Daoy (cell line): ENCODE measurements at places on chromosomes 1 and 21.
A peak's percentile ranks its signal among the peaks of the same experiment; 100 is the strongest.

- peak; percentile 51 for DNase-seq
These were observed 760 bp upstream of the NPHP4 start for GRCh38 chr1:5992814-5993555.

GRCh38 chr1:185297982-185298381 lies 19.1 kb downstream of the IVNS1ABP start:
- no peak for DNase-seq

- DNase-seq: no peak
These were observed 56.9 kb downstream of the LYST start for GRCh38 chr1:235809688-235810397.

- no peak for DNase-seq
These were observed 278.3 kb downstream of the ZNF648 start for GRCh38 chr1:181783208-181783607.

DNA sequence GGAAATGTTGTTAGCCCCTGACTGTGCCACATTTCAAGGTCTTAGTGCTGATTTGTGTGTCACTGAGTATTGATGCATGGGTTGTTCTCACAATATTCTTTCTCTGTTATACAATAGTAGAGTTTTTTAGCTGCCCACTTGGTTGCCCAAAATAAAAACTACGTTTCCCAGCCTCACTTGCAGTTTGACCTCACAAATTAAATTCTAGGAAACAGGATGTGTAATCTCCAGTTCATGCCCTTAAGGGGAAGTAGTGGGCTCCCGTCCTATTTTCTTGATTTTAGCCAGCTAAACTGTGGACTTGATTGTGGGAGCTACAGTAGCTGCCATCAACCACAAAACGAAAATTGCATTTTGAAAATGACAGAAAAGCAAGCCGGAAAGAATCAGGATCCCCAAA lies 27.3 kb upstream of the LAMC1 start:
- DNase-seq: no peak

DNA sequence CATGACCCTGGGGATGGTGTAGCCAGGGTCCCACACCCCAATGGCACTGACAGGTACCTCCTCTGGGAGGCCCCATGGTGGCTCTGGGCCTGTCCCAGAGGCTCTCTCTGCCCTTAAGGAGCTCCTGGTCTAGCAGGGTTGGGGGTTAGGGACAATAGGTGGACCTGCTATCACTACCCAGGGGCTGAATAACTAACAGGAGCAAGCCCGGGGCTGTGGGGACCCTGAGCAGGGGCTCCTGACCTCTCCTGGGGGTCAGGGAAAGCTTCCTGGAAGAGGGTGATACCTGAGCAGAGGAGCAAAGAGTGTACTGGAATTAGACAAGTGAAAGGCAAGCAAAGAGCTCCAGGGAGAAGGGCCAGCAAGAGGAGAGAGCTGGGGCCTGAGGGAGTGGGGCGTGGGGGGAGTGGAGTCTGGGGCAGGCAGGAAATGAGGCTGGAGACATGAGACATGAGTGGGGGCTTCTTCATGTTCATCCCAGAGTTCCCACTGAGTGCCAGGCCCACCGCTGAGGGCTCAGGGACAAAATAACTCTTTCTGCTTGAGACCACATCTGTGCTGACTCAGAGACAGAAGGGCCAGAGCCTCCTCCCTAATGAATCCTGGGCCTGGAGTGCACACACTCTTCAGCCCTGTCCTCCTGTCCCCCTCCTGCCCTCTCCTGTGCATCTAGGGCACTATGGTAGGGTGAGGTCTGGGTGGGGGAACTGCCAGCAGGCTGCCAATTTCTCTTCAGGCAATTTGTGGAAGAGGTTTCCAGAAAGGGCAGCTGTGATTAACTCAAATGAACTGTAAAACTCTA lies 517.6 kb downstream of the PTPRU start:
- DNase-seq: no peak

DNA sequence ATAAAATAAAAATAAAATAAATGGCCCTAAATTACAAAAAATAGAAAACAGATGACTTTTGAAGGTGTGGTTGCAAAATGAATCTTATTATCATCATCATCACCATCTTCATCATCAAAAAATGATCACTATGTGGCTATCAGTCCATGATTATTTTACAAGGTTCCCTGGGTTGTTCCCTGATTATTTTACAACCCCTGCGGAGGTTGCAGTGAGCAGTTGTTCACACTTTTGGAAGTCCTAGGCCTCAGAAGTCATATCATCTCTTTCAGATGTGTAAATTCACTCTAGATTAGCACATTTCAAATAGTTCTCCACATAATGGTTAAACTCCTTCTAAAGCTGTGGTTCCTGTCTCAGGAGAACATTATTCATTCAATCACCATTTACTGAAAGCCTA lies 57.4 kb upstream of the NR5A2 start:
- no peak for DNase-seq

GRCh38 chr1:79198832-79199231 lies 192.3 kb upstream of the ADGRL4 start:
- peak; percentile 53 for DNase-seq

DNA sequence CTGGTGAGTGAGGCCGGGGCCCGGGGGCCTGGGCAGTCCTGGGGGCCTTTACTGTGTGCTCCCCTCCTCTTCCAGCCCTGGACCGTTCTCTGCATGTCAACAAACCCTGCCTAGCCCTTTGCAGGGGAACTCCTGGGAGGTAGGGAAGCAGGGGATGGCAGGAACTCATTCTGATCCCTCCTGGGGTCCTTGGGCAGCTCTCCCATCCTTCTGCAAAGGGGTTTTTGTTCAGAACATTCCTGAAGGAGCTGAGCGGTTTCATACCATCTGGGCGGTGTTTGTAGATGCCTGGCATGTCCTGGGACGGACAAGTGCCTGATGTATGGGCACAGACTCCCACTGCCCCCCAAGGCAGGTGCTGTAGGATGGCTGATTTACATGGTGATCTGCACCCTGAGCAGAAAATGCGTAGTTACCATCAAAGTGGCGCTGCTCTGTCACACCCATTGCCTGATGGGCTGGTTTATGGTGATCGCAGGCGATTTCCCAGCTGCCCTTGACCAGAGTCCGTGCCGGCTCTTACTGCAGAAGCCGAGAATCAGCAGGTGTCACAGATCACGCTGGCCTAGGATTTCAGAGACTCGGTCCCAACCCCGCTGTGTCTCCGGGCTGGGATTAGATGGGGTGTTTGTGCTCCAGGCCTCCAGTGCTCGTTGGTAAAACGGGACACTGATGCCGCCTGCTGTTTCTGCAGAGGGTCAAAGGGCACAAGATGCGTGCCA lies 71.6 kb upstream of the TRAPPC10 start:
- no peak for DNase-seq

- no peak for DNase-seq
These were observed 21.5 kb upstream of the DDOST start for GRCh38 chr1:20682571-20683236.

- no peak for DNase-seq
These were observed 55.7 kb downstream of the RGS5 start for GRCh38 chr1:163147019-163147418.

- DNase-seq: peak; percentile 78
These were observed 45.3 kb downstream of the HSF2BP start for GRCh38 chr21:43613755-43614638.

DNA sequence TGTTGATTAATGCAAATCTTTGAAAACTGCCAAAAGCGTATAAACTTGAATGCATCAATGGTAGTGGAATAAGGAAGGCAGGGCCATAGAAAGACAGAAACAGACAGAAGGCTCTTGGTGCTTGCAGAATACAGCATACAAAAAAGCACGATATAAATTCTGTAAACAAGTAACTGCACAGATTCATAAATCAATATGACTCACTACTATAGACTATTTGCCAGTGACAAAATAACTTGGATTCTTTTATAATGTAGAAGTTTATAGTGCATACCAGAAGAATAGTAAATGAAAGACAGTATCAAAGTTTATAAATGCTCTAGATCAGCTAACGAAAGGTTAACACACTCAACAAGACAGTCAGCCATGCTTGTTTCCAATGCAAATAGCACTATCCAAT lies 349.6 kb downstream of the PTBP2 start:
- no peak for DNase-seq

DNA sequence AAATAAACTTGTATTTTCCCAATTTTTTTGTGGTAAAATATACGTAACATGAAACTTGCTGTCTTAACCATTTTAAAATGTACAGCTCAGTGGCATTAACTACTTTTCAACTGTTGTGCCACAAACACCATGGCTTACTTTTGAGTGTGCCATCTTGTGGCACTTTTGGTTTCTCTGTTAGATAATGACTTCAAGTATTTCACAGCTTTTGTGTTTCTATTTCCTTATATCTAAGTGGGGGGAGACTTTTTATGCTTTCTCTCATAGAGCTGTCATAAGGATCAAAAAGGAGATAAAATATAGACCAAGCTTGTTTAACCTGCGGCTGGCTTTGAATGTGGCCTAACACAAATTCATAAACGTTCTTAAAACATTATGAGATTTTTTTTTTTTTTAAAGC lies 44.3 kb downstream of the CDC14A start:
- DNase-seq: no peak

GRCh38 chr1:99304725-99305282 lies 40.5 kb downstream of the PLPPR4 start:
- DNase-seq: no peak

GRCh38 chr21:44603109-44603875 lies 2.9 kb downstream of the KRTAP10-7 start:
- no peak for DNase-seq

DNA sequence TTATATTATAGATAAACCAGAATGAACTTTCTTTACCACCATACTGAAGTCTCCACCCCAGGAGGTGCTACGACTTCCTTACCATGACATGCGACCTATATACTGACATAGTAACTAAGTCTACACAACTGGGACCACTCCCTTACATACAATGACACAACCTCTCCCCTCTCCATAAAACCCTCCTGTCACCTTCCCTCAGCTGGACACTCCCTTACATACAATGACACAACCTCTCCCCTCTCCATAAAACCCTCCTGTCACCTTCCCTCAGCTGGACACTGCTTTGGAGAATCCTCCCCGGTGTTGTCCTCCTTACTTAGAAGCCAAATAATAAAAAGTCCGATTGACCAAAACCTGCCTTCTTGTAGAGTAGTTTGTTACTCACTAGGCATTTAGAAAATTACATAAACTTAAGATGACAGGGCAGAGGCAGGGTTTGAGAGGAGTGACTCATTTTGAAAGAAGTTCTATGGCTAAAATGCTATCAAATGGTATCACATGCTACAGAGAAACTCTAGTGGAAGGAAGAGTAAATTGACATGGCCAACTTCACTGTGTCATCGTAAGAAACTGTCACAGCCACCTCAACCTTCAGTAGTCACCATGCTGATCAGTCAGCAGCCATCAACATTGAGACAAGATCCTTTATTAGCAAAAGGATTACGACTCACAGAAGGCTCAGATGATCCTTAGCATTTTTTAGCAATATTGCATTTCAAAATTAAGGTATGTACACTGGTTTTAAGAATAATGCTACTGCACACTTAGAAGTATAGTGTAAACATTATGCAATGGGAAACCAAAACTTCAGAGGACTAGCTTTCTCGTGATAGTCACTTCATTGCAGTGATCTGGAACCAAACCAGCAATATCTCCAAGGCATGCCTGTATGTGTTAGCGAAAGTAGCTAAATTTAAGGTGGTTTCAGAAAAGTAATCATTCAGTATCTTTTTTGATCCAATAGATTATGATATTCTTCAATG lies 56.4 kb downstream of the AHCTF1 start:
- DNase-seq: peak; percentile 5

DNA sequence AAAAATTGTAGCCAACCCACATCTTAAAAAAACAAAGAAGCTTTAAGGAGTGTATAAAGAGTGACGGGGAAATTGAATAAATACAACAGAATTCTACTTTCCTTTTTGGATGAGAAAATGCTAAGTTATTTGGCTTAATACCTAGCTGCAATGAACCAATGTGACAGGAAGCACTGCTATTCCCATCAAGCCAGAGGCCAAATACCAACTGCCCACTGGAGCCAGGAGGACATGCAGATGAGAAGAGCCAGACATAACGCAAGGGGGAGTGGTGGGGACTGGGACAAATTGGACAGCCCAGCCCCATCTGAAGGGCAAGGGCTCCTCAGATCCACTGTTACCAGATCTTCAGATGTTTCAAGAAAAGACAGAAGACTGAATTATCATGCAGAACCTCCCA lies 25.7 kb downstream of the DNAJC11 start:
- no peak for DNase-seq

DNA sequence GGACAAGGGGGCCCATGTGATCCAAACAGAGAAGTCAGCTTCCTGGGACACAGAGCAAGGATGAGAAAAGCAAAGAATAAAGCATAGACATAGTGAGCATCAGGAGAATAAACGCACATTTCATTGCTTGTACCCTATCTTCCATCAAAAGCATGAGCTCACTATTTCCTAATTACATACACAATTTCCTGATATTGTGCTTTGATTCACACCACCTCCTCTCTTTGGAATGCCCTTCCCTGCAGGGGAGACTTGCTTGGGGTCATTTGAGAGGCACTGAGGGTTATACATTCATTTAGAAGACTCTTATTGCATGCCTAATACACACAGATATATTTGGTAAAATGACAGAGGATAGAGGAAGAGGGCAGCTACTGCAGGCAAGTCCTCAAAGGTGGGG lies 185.4 kb downstream of the SEC16B start:
- DNase-seq: no peak

DNA sequence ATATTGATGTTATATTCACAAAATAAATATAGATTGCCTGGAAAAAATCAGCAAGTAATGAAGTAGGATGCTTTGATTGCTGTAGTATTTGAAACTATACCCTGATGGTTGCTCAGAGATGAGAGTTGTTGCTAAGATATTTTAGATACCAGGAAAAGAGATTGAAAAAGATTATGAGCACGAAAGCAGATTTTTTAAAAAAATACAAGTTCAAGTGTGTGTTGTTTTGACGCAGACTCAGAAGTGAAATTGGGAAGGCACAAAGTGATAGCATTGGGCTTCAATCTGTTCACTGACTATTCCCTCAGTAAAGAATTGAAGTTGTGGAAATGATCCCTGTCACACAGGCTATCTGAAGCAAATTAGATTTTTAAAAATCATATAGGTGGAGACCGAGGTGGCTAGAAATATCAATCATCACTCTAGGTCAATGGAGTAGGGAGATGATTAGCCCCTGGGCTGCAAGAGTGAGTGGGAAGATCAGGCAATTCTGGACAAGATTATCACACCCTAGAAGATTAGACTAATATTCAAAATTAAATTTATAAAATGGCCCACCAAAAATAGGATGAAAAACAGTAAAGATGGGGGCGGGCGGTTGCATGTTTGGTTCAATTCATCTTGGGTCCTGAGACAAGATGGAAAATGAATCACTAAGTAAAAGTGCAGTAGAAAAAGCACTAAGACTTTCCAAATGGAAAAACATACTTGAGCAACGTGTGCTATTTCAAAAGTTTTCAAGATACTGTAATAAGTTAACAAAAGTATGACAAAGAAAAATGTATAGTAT lies 41.5 kb upstream of the LRRC8D start:
- DNase-seq: no peak

DNA sequence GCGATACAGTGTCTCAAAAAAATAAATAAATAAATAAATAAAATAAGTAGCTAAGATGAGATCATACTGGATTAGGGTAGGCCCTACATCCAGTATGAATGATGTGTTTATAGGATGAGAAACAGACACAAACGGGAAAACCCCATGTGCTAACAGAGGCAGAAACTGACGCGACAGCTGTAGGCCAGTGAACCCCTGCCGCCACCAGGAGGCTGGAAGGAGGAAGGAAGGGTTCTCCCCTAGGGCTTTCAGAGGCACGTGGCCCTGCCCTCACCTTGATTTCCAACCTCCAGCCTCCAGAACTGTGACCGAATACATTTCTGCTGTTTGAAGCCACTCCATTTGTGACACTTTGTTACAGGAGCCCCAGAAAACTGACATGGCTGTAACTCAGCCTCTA lies 38.5 kb downstream of the CHD5 start:
- peak; percentile 47 for DNase-seq
